ENCODE measurements at places on chromosomes 6 and 20.

DNA sequence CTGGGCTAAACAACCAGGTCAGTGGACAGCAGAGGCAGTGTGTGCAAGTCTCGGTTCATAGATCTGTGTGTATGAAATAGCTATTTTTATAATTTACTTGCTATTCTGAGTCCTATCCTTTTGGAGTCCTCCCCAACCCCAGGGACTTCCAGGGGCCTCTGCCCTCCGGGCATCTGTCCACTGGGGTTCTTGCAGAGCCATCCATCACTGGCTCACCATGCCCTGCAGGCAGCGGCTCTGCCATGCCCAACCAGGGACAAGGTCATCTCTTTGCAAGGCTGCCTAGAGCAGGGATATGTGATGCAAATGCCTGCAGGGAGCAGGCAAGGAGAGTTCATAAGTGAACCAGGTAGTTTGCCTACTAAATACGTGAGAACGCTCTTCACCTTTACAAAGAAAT is 10.5 kb upstream of the BEND3 start:
- DNase-seq: no peak

DNA sequence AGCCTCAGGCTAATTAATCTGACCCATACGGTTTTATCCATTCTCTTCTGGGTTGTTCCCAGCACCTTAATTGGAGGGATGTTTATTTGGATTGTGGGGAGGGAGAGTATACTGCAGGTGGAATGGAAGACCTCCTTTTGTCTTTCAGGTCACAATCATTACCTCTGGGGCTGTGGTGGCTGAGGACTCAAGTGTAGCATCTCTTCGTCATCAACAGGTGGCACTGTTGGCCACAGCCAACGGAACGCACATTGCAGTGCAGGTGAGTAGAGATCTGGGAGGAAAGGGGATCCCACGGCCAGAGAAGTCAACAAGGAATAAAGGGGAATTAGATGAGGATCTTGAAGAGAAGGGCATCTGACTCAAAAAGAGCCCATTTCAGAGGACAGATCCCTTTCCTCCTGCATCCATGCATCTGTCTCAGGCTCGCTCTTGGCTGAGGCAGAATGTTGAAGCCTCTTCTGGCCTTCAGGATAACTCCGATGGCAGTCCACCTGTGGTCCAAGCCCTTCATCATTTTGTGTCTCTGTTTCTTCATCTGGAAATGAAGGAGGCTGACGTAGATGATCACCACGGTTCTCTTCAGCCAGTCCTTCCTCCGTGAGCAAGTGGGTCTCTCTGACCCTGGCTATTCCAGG is 3.2 kb upstream of the DEF6 start:
- no peak for DNase-seq

- DNase-seq: no peak
Observed at GRCh38 chr6:124546601-124547000, 415.6 kb upstream of the RNF217 start.

GRCh38 chr6:111011360-111012142 is 29.7 kb downstream of the RPF2 start:
- DNase-seq: no peak

DNA sequence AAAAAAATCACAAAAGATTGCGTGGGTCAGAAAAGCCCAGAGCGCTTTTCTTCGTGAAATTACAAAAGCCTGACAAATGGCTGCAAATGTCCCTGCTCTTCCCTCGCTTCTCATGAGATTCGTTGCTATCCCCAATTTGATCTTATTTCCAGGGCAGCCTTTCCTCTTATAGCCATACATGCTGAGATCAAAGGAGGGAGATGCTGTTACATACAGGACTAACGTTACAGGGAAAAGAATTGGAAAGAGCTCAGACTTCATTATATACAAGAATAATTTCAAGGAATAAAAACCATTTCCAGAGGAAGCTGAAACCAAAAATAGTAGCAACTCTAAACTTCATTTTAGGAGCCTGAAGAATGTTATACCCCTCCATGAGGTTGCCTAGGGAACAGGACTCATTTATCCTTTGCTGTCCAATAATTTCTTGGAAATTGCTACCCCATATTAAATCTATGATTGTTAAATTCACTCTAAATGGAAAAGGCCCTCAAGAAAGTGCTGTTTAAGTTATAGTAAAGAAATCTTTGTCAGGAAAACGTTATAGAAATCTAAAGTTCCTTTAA is 81.0 kb downstream of the METTL24 start:
- DNase-seq: no peak

DNA sequence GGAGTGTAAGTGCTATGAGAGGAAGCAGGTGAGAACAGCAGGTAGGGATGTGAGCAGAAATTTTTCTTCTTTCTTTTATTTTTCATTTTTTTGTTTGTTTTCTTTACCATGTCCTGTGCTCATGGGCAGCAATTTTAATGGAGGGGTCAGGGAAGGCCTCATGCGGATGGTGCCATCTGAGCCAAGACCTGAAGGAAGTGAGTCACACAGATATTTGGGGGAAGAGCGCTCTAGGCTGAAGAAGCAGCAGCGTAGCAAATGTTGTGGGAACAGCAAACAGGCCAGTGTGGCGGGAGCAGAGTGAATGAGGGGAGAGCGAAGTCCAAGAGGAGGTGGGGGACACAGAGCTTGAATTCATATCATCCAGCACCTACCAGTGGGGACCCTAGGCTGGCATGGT is 12.7 kb downstream of the SPDEF start:
- DNase-seq: no peak

DNA sequence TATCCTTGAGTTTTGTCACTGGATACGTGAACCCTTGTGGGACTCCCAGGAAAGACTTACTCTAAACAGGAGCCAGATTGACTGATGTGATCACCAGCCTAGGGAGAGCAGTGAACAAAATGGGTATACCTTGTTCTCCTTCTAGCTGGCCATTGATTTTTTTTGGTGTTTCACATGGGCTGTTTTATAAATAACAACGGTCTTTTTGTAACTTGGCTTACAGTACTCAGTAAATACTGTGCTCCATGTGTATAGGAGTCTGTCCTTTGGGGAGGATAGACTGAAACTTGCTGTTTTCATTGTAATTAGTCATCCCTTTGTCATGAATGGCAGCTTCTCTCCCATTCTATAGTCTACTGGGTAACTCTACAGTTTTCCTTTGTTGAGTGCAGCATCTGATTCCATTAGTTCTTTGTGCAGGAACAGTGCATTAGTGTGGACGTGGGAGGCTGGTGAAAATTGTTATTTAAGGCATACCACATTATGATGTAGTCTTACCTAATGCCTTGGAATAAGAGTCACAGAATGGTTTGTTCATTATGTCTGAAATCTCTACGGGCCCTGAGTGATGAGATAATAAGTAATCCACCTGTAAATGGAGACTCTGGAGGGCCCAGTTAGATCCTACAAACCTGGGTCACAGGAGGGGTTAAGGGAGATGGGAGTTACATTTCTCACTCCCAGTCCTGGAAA is 89.5 kb downstream of the TIAM2 start:
- DNase-seq: no peak

- DNase-seq: no peak
Observed at GRCh38 chr20:24690408-24690807, 221.0 kb downstream of the SYNDIG1 start.

DNA sequence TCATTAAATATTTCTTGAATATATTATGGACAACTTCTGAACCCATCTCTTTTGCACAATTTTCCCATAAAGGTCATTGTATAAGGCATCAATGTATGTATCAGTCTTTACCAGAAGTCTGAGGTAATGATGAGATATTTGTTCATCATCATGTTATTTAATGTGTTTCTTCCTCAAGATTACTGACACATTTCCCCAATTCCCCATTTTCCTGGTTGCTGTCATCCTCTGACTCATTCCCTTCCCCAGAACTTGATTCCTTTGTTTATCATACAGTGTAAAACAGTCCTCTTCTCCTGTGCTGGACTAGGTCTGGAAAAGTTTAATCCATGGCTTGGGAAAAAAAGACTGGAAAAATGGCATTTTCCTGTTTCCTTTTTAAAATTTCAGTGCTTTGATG is 107.9 kb upstream of the FLRT3 start:
- DNase-seq: no peak

- no peak for DNase-seq
Observed at GRCh38 chr6:87012035-87012434, 74.7 kb downstream of the HTR1E start.

DNA sequence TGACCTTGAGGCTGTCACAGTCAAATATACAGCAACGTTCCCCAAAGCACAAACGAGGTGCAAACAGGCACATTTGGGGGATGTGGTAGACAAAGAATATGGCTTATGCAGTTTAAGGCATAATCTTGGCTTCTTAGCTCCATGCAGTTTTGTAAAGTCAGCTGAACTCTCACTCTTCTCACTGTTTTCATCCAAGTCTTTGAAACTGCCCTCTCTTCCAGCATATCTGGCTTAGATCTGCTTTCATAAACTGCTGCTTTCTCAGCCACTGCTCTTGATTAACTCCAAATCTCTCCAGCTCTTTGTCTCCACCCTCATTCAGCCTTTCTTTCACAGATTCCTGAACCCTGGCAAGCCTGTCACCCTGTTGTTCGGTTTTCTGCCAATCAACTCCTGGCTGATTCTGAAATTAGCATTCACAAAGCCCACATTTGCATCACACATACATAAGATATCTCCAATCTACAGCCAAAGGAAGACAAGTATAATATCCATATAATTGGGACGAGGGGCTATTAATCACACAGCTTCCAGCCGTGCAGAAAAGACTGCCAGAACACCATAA is 301.1 kb upstream of the RNF217 start:
- DNase-seq: no peak

DNA sequence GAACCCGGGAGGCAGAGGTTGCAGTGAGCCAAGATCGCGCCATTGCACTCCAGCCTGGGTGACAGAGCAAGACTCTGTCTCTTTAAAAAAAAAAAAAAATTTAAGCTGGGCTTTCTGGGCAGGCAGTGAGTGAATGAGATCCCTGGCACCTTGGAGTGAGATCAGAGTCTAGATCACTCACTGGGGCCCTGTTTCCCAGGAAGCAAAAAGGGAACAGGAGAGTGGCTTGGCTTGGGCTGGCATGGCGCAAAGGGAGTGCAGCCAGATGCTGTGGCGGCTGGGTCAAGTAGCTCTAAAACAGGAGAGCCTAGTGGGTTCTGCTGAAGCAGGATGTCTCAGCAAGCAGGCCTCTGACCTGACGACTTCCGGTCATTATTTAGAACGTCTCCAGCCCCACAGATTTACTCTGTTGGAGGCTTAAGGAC is 10.4 kb downstream of the PLCG1 start:
- DNase-seq: no peak

- no peak for DNase-seq
Observed at GRCh38 chr20:58112017-58112781, 116.3 kb downstream of the ANKRD60 start.

DNA sequence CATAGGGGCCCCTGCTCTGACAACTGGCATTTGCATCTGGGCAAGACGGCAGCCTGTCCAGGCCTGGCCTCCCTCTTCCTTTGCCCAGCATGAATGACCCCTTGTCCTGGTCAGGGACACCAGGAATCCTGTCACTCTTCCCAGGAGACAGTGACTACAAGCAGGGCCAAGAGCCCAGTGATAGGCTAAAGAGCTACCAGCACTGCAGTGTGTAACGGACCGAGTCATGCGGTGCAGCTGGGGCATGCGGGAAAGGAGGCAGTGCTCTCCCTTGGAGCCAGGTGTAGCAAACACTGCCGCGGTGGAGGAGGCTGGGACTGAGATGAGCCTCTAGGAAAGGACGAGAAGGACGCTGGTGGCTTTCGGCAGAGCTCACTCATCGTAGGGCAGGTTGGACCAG is 38.7 kb upstream of the DSP start:
- DNase-seq: no peak

DNA sequence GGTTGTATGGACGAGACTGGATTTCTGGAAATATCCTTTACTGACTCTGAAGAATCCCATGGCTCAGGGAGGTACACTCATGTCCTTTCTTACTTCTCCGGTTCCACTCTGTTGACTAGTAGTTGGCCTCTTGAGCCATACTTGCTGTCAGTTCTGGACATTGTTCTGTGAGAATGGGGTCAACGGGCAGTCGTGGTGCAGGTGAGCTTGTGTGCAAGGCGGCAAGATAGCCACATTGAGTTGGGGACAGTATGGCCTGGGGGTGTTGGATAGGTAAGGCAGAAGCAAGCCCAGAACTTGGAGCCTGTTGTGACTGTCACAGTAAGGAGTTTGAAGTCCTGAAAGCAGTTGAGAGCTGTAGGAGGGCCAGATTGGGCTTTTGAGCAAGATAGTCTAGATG is 13.5 kb upstream of the SLC22A1 start:
- DNase-seq: no peak

DNA sequence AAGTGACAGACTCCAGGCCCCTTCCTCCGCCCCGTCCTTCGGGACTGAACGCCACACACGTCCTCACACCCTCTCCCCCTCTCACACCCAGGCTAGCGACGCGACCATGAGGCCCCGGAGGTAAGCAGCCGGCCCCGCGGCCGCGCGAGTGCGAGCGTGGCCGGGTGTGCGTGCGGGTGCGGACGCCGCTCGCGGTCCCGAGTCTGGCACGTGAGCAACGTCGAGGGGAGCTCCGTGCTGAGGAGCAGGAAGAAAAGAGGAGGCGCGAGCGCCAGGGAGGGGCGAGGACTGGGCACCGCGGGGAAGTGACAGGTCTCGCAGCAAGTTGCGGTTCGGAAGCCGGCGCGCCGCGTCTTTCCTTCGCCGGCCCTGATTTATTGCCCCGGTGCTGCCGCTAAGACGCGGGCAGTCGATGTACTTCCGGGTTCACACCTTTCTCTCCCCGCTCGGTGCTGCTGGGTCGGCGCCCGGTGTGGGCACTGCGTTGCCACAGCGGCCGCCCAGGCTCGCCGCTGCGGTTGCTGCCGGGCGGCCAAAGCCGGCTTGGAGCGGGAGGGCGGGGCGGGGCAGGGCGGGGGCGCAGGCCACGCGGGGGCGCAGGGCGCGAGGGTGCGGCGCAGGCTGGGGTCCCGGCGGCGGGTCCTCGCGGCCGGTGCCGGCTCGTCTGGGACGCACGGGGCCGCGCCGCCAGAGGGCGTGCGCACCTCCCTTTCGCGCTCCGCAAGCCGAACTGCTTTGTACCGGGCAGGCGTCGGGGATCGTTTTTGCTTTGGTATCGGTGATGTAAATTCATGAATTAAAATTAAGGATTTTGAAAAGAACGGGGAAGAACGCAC is 15.8 kb upstream of the LIN28B start:
- no peak for DNase-seq

DNA sequence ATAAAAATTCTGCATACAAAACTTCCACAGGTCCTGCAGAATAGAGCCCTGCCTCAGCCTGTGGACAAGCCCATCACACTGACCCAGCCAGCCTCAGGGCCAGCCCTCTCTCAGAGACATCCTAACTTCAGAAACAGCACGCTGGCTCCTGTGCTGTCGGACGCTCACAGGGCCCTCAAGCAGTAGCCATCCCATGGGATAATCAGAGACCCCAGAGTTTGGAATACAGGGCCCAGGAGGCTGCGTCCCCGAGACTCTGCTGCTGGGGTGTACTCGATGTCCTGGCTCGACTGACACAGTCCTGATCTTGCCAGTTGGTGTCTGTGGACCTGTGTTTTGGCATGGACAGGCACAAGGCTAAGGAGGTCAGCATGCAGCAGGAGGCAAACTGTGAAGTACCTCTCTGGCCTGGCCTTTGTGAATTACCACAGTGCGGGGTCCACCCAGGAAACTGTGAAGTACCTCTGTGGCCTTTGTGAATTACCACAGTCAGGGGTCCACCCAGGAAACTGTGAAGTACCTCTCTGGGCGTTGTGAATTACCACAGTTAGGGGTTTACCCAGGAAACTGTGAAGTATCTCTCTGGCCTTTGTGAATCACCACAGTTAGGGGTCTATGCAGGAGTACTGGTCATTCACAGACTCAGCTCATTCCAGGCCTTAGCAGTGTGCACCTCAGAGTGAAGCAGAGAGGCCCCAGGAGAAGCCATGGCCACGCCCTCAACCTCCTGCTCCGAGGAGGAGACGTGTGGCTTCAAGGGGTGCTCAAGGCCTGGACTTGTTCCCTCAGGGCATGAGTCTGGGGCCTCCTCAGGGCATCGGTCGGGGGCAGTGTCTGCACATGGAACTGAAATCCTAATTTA is 212.4 kb downstream of the SYNDIG1 start:
- no peak for DNase-seq

All from GF-D8 (cell line).